GM06990 (cell line): ENCODE measurements at places on chromosomes 5 and 9.
A peak's percentile ranks its signal among the peaks of the same experiment; 100 is the strongest.

GRCh38 chr5:147803926-147804325 is 21.4 kb upstream of the JAKMIP2 start:
- no peak for DNase-seq

- DNase-seq, result no peak
Observed at GRCh38 chr5:170411100-170411499, 21.9 kb upstream of the KCNMB1 start.

DNA sequence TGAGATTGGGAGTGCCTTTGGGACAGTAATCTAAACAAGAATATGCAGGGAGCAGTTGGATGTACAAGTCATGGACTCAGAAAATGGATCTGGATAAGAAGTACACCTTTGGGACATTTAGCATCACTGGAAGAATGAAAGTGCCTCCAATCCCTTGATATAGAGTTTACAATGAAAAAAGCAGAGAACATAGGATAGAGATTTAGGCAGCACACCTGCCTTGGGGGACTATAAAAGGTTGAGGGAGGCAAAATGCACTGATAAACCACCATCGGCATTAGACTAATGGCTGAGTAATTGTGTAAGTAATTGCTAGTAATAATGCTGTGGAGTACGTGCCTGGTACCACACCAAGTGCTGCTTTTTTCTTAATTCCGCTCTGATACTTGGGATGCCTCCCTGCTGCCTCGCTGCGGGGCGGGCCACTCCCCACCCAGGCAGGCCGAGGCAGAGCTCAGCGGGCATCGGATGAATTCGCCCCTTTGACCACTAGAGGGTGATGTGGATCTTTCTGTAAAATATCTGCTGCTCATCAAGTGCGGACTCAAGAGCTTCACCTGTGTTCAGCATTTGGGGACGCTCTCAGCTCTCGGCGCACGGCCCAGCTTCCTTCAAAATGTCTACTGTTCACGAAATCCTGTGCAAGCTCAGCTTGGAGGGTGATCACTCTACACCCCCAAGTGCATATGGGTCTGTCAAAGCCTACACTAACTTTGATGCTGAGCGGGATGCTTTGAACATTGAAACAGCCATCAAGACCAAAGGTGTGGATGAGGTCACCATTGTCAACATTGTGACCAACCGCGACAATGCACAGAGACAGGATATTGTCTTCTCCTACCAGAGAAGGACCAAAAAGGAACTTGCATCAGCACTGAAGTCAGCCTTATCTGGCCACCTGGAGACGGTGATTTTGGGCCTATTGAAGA is 99.9 kb downstream of the ANKRD18B start:
- DNase-seq, result peak; percentile 45

GRCh38 chr9:86009133-86009532 is 68.2 kb downstream of the NAA35 start:
- DNase-seq, result no peak
